ENCODE measurements at places on chromosomes 12 and 14.
A peak's percentile ranks its signal among the peaks of the same experiment; 100 is the strongest.

- DNase-seq: no peak
Measured at GRCh38 chr14:86961106-86961716, 1031.8 kb downstream of the GALC start.

DNA sequence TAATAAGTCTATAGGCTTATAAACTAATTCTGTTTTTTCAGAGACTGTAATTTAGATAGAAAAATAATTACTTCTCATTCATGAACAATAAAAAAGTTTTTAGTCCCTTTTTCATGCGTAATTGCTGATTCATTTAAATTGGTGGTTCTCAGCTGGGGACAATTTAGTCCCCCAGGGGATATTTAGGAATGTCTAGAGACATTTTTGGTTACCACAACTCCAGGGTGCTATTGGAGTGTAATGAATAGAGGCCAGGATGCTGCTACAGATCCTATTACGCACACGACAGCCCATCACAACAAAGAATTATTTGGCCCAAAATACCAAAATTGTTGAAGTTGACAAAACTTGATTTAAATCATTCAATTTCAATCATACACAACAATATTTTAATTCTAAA, 22.8 kb upstream of the VCPKMT start:
- DNase-seq: no peak

GRCh38 chr14:36426836-36427235, 93.2 kb downstream of the NKX2-1 start:
- DNase-seq: no peak

DNA sequence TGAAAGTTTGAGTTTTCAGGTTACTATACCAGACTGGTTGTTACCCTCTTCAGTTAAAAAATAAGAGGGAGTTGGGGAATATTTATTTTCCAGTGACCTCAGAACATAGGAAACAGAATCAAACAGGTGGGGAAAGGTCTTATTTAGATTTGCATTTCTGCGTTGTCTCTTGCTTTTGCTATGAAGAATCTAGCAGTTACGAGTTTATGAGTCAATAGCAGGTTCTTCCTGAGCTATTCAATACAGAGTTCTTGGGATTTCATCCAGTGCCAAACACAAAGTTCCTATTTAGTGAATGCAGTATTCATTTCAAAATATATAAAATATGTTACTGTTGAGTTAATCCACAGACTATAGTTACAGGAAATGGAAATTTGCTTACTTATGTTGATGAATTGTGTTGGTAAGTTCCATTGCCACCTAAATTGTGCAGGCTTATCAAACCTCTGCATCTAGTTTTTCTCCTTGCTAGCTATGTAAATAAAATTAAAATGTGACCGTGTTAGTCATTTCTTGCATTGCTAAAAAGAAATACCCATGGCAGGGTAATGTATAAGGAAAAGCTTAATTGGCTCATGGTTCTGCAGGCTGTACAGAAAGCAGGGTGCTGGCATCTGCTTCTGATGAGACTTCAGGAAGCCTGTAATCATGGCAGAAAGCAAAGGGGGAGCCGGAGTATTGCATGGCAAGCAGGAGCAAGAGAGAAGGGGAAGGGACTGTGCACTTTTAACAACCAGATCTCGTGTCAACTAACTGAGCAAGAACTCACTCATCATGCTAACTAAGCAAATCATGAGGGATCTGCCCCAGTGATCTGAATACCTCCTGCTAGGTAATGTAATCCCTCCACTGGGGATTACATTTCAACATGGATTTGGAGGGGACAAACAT, 110.2 kb downstream of the KTN1 start:
- no peak for DNase-seq

DNA sequence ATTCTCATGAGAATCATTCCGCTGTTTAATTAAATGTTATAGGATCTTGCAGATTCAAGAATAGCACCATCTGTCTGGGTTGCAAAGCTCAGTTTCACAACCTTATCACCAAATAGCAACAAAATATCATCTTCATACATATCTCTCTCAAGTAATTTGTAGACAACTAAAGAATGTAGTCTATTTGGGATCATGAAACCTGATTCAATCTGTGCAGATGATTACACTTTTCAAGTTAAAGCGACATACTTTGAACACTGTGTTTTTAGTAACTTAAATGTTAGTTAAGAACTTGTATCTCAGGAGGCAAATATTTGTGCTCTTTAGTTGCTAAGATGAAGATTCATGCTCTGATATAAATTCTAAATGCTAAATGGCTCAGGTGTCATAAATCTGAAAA, 14.8 kb downstream of the MED13L start:
- no peak for DNase-seq

DNA sequence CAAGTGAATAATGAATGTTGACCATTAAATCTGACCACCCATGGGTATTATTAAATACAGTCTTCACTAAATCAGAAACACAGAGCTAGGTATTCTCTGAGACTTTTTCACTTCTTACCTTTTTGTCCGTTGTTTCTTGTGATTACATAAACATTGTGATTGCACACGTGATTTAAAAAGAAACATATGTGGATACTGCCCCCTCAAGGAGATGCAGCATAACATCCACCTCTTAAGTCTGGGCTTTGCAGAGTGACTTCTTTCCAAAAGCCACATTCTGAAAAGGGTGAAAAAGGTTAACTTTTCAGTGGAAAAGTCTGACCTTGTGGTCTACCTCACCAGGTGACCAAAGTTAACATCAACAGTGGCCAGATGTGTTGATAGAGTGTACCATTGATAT, 185.5 kb upstream of the FAR2 start:
- DNase-seq: peak; percentile 28

DNA sequence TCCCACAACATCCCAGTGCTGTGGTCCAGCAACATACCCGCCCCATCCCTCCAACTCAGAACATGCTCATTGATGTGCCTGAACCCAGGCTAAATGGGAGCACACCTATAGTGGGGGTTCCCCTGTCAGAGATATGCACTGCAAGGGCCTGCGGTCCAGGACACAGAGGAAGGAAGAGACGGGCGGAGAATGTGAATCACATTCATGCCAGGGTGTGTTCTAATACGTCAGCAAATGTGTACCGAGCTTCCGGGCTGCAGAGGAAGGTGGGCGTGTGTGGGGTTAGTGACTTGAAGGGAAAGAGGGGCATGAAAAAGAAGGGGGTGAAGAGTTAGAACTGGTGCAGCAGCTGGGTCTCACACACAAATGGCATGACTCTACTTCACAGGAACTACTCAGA, 83.7 kb downstream of the DPF3 start:
- DNase-seq: no peak

DNA sequence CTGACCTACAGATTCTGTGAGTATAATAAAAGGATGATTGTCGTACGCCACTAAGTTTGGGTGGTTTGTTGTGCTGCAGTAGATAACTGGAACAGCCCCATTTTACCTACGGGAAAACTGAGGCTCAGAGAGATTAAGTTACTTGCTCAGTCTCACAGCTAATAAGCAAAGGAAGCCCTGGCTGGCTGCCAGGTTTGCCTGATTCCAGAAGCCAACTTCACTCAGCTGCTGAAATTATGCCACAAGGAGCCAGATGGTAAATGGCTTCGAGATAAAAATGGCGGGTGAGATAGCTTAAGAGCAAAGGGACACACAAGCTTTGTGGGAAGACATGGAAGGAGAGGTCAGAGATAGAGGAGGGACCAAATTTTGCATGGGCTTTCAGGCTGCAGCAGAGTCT, 191.5 kb upstream of the NOS1 start:
- DNase-seq: no peak
